ENCODE measurements at places on chromosomes 4 and X.

DNA sequence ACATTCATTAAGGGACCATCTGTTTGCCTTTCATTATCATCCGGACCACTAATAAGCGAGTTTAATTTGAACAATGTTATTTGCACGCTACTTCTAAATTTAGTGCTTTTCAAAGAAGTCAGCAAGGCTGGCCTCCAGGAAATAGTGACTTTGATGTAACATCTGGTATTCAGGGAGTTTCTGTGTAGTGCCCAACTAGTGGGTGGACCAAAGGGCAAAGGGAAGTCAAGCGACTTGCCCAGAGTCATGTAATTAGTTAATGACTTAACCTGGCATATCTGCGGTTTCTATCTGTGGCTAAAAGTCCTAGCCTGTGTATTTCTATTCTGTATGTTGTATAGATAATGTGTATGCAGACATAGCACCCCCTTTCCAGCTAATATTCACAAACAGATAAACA is 56.3 kb upstream of the LCORL start:
- DNase-seq = no peak

GRCh38 chr4:177384856-177385397 is 57.3 kb downstream of the AGA start:
- DNase-seq = no peak

- no peak for DNase-seq
These were observed 25.3 kb downstream of the BTC start for GRCh38 chr4:74768857-74769525.

DNA sequence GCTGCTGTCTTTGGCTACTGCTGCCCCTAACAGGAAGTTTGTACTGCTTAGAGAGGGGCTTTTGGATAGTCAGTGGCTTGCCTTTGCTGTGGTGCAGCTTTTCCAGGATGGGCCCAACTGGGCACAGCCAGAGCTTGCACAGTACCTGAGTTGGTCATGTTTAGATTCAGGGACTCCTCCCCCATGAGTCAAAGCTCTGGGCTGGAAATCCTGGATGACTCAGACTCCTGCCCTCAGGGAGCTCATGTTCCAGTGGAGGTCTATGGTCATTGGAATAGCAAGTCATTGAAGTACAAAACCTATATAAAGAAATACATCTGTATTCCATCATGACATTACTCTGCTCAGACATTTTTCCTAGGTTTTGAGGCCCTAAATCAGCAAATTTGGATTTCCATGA is 66.7 kb upstream of the PJA1 start:
- DNase-seq = no peak

DNA sequence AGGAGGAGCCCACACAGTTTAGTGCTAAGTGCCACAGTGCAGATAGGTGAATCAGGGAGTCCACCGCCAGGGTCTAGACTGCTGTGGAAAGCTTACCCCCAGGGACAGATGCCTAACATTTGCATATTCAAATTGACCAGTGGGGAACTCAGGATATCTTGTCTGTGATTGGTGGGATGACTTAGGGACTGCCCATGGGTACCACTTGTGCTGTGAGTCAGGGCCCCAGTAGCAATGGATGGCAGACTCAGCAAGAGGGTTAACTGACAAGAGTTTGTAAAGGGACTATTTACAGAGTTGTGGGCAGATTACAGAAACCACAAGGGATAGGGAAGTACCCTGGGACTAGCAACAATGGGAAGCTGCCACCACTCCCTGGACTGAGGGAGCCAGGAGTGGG is 282.1 kb downstream of the BCOR start:
- no peak for DNase-seq

DNA sequence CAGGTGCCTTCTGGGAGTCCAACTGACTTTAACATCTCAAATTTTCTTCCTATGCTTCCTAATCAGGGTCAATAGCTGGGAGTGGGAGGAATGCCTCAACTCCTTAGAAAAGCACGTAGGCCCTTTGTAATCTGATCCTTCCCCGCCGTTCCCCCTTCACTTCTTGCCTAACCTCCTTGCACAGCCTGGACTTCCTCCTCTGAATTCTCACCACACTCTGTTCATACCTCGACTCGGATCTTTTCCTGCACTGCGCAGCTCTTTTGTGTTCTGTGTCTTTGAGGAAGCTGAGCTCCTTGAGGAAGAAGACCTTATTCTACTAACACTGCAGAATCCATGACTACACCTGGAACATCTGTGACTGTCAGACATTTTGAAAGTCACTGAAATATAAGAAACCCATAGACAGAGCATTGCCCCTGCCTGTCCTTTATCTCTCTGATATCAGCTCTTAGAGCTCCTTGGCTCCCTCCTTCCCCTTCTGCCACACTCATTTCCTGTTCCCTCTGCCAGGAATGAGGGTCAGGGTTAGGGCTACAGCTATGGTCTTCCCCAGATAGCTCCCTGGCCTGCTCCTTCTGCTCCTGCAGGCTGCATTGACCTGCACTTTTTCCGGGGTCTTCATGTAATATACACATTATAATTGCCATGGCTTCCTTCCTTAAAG is 140.2 kb upstream of the LDB2 start:
- DNase-seq = no peak

DNA sequence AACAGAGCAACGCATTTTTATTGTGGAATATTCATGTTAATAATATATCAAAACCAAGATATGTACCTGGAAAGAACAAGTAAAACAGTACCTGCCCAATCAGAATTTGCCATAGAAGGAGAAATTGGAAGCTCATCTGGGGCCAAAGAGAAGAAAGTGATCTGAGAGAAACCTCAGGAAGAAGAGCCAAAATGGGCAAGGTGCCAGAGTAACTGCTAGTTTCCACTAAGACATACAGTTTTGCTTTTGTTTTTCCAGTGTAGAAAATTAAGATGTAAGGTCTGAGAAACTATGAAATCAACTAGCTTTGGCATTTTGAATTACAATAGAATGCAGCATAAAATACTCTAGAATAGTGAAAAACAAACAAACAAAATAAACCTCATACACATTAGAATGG is 2201.2 kb downstream of the ARAP2 start:
- DNase-seq = no peak

DNA sequence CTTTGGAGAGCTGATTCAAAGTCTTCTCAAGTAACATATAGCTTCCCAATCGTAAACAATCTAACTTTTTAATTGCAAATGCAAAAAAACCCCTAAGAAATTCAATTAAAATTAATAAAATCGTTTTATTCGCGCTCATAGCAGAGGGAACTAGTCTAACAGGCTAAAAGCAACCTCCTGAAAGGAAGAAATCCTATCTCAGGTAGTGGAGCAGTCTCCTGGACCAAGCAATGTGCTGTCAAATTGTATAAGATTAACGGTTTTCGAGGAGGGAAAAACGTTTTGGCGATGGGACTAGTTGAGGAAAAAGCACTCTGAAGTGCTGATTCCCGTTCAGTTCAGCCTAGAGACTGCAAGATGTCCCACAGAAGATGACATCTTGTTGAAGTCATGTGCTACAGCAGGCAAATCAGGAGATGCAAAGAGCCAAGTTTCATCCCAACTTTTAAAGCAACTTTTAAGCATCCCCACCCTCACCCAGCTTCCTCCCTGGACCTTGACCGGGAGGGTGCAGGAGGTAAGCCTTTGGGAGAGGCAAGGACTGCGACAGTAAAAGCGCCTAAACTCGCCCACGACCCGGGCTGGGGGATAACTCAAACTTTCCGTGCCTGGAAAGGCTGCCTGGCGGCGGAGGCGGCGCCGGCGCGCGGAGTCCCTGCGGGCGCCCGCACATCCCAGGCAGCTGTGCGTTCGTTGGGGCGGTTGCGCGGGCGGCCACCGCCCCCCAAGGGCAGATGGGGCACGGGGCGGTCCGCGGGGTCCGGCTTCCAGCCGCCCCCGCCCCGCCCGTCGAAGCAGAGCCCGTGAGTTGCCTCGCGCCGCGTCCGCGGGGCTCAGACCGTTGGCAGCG is 784 bp downstream of the MAP7D3 start:
- DNase-seq = no peak

GRCh38 chr4:133465022-133465421 is 315.9 kb downstream of the PCDH10 start:
- DNase-seq = no peak

- DNase-seq = no peak
These were observed 319.7 kb downstream of the RAPGEF2 start for GRCh38 chr4:159422626-159423025.

- no peak for DNase-seq
These were observed 32.2 kb downstream of the CCNI start for GRCh38 chr4:77043507-77044136.

GRCh38 chrX:63506320-63506719 is 155.2 kb upstream of the SPIN4 start:
- DNase-seq = no peak

DNA sequence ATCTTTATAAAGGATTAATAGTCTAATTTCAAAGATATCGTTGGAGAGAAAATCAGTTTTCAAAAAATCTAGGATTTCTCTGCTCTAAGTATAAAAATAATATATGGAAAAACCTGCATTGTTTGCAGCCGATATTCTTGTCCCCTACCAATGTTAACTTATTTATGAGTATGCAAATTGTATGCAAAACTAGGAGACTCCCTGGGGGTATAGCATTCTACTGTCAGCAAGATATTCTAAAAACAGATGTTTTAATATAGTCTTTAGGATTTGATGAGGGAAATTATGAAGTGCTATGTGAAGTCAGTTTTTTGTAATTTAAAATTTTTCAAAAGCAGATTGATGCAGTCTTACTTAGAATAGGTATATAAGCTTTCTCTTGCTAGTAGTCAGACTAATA is 40.9 kb downstream of the GK2 start:
- no peak for DNase-seq

GRCh38 chr4:176002007-176002613 is 63.5 kb upstream of the WDR17 start:
- no peak for DNase-seq

DNA sequence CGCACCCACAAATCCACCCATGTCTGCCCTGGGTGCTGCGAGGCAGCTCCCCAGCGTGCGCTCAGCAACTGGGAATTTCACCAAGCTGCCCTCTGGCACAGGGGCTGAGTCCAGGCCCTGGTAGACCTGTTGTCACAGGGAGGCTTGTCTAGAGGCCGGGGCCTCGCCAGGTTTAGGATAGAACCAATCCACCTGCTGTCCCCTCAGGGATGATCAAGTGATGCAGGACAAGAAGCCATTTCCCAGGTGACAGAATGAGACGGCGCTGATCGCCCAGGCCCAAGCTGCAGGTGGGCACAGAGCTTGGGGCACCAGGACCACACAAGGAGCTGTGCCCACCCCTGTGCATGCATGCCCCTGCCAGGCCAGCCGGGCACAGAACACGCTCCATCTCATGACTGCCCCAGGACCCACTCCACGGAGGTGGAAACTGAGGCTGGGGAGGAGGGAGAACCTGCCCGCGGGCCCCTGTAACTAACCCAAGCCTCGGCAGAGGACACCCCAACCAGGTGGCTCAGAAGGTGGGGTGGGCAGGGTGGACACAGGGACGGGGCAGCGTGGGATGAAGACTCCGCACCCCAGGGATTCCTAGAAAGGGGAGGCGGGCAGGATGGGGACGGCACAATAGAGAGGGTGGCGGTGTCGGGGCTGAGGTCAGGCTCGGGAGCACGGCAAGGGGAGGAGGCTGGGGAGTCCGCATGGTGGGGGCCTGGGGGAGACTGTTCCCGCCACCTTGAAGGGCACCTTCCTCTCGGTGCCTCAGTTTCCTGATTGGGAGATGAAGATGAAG is 78.0 kb downstream of the ZFYVE28 start:
- DNase-seq = no peak

- DNase-seq = no peak
These were observed 27.7 kb downstream of the PDGFRA start for GRCh38 chr4:54256491-54257486.

DNA sequence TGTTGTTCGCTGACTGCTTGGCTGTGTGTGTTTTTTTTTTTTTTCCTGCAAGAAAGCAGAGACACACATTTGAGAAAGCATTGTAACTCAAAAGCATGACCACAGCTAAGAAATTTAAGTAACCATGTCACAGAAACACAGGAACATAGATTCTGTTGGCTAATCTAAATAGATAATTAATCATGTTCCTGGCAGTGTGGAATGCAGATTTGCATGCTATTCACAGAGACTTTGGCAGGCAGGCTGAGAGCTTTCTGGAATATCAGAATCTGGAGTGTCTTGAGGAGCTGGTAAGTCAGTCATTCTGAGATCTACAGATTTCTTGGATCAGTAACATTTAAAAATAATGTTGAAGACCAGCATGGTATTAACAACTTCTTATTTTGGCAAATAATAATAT is 33.2 kb upstream of the SMS start:
- no peak for DNase-seq

DNA sequence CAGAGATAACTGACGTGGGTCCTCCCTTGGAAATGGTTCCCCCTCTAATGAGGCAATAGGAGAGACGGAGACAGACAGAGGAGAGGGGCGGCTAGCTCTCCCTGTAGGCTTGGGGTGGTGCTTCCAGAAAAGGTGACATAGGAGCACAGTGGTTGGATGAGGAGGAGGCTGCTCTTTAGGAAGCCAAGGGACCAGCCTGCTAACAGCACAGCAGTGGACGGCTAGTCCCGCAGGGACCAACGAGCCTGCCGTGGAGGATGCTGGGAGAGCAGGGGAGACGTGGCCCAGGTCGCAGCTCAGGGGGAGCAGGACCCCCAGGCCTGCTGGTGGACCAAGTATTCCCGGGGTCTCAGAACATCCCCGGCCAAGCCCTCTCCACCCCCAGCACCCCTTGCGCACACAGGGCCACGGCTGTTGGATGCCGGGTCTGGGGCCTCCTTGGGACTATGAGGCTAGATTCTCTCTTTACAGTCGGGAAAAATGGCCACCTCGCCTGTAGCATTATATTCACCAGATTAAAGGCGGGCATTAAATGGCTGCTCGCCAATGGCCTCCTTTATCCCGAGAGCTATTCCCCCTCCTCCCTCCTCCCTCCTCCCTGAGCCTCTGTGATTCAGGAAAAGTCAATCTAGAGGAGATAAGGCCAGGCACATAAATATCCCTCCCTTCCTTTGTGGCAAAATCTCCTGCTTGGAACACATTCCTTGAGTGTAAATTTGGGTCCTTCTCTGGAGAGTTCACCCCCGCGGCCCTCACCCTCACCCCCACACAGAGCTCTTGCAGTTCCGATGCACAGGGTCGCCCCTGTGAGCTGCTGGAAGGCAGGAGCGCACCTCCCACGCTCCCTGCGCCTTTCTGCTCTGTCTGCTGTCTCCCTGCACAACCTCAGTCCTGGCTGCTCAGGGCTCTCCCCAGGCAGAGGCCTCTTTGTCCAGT is 30.5 kb upstream of the NSG1 start:
- no peak for DNase-seq

DNA sequence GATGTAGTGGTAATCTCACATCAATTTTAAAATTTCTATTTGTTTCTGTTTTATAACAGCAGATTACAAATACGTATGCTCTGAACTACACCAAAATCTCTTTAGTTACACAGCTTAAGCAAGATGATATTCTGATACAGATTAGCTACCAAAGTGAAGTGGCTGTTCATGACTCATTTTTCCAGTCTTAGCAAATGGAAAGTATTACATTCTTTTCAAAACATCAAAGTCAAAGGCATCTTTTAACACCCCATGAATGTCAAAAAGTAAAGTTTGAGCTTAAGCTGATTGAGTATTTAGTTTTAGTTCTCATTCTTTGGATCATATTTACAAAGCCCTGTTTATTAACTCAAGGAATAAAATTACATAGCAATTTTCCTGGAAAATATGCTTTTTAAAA is 6.6 kb upstream of the HPGDS start:
- DNase-seq = no peak

- DNase-seq = no peak
These were observed 88.6 kb downstream of the TSPAN7 start for GRCh38 chrX:38649674-38650647.

- no peak for DNase-seq
These were observed 287.8 kb downstream of the RAPGEF2 start for GRCh38 chr4:159390648-159391047.

GRCh38 chr4:184298254-184298653 is 80.6 kb upstream of the ENPP6 start:
- DNase-seq = no peak

All from activated T-helper 1 cell treated with anti-CD3 and anti-CD28 coated beads, Interleukin-2, amount 50 U/mL, for 16 hours (primary cell).